ENCODE measurements at places on chromosomes 5 and 9.

GRCh38 chr5:16980983-16981382 is 44.9 kb upstream of the MYO10 start:
- DNase-seq = no peak

DNA sequence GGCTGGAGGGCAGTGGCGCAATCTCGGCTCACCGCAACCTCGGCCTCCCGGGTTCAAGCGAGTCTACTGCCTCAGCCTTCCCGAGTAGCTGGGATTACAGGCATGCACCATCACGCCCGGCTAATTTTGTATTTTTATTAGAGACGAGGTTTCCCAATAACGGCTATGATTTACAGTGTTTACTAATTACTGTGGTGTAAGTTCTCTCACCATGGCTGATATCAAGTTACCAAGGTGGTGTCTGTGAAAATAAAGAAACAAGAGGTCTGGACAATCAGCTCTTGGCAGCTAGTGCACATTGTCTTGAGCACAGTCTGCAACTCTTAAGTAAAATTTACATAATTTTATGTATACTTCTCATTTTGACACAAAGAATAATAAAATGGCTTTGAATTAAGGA is 385.5 kb upstream of the COX7C start:
- no peak for DNase-seq

GRCh38 chr9:120474591-120475243 is 105.2 kb downstream of the CDK5RAP2 start:
- no peak for DNase-seq

GRCh38 chr5:128826275-128826674 is 139.0 kb upstream of the SLC27A6 start:
- no peak for DNase-seq

DNA sequence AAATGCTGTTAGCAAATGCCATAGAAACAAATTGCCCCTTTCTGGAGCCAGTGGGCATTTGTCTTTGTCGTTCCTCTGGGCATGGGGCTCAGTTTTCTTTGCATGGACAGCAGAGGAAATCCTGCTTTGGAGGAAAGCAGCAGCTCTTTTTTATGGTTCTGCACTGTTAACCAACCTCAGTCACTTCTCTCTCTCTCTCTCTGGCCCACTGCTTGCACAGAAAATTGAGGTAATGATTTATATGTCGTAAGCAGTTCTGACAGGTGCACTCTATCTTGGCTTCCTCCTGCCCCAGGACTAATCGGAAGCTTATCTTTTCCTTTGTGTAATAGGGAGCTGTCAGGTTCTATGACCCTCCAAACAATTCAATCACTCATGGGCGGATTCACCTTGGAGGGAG is 159.6 kb upstream of the GPR151 start:
- peak; percentile 31 for DNase-seq

DNA sequence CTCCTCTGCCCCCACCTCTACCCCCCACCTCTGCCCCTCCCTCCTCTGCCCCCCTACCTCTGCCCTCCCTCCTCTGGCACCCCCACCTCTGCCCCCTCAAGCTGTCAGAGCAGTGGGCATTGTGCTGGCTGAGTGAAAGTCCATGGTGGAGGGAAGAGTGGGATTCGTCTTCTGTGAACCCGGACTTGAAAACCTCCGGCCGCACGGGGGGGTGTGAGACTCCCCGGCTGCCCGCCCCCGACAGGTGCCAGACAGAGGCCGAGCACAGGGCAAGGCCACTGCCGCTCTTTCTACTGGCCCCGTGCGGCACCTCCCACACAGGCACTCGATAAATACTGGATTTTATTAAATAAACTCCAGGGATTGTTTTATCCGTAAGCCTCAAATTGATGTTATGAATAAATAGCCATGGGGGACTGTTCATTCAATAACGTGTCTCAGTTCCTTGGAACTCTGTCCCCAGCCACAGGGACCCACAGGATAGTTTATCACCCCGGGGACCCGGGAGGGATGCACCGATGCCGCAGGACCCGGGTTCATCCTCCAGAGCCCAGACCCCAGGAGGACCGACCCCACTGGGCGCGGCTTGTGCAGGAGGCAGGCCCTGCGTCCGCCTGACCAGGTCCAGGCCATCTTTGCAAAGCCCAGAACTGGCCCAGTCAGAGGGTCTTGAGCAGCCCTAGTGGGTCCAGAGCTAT is 2.6 kb upstream of the QRFP start:
- DNase-seq = peak; percentile 5

DNA sequence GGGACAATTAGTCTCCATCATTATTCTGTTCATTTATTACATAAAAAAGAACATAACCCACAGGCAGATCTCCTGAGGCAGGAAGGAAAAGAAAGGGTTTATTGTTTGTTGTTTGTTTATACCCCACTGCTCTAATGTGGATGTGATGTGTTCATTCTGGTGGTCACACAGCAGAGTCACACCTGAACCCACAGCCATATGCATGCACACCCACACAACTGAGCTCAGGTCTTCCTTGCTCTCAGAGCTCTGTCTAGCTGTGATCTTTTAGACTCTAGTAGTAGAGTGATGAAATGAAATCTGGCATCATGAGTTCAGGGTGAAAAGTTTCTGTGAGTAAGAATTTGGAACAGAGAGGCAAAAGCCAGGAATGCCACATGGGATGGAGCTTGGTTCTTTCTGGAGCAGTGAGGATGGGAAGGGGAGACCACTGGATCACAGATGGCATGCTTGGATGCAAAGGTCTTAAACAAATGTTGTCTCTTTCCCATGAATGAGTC is 227.0 kb downstream of the PAPPA start:
- no peak for DNase-seq

- no peak for DNase-seq
Observed at GRCh38 chr9:19485193-19485592, 76.4 kb downstream of the ACER2 start.

- DNase-seq = no peak
Observed at GRCh38 chr9:21491756-21492155, 9.6 kb upstream of the IFNE start.

- no peak for DNase-seq
Observed at GRCh38 chr5:69285448-69286116, 47.0 kb downstream of the CCDC125 start.

- DNase-seq = no peak
Observed at GRCh38 chr9:78821126-78821822, 524.3 kb downstream of the PSAT1 start.

DNA sequence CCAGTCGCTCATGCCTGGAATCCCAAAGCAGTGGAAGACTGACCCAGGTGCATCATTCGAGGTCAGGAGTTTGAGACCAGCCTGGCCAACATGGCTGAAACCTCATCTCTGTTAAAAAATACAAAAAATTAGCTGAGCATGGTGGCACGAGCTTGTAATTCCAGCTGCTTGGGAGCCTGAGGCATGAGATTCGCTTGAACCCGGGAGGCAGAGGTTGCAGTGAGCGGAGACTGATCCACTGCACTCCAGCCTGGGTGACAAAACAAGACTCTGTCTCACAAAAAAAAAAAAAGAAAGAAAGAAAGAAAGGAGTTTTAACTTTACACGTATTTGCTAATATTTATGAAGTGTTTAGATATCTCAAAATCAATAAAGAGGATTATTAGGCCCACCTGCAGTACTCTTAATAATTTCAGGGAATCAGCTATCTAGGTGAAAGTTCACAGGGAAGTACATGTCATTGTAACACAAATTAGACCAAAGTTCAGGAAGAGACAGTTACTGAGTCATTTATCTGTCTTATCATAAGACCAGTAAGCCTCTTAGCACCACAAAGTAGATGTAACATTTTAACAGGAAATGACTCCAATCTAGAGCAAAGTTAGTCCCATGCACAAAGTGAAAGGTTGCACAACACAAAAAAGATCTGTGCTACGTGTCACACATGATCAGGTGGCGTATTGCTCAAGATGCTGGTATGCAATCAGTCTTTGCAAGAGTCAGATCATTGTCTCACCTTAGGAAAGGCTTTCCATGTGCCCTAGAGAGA is 34.1 kb upstream of the PLIN2 start:
- no peak for DNase-seq

- no peak for DNase-seq
Observed at GRCh38 chr5:135185481-135186065, 151.5 kb upstream of the PITX1 start.

- no peak for DNase-seq
Observed at GRCh38 chr9:76116913-76117312, 226.4 kb downstream of the PCSK5 start.

DNA sequence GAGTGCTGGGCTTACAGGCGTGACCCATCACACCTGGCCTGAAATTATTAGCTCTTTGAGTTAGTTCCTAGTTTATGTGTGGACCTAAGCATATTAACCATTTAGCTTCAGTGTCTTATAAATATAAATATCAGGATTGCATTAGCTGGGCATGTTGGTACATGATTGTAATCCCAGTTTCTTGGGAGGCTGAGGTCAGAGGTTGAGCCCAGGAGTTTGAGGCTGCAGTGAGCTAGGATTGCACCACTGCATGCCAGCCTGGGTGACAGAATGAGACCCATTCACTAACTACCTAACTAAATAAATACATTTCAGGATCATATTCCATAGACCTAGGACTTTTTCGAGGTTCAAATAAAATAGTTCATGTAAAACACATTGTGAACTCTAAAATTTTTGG is 129.8 kb downstream of the VPS13A start:
- DNase-seq = no peak

GRCh38 chr5:135832941-135833920 is 1.2 kb upstream of the SLC25A48 start:
- DNase-seq = no peak

DNA sequence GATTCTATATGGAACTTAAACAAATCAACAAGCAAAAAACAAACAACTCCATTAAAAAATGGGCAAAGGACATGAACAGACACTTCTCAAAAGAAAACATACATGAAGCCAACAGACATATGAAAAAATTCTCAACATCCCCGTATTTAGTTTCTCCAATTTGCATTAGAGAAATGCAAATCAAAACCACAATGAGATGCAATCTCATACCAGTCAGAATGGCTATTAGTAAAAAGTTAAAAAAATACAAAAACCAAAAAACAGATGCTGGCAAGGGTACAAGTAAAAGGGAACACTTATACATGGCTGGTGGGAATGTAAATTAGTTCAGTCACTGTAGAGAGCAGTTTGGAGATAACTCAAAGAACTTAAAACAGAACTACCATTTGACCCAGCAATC is 342.1 kb upstream of the NUDT12 start:
- DNase-seq = no peak

DNA sequence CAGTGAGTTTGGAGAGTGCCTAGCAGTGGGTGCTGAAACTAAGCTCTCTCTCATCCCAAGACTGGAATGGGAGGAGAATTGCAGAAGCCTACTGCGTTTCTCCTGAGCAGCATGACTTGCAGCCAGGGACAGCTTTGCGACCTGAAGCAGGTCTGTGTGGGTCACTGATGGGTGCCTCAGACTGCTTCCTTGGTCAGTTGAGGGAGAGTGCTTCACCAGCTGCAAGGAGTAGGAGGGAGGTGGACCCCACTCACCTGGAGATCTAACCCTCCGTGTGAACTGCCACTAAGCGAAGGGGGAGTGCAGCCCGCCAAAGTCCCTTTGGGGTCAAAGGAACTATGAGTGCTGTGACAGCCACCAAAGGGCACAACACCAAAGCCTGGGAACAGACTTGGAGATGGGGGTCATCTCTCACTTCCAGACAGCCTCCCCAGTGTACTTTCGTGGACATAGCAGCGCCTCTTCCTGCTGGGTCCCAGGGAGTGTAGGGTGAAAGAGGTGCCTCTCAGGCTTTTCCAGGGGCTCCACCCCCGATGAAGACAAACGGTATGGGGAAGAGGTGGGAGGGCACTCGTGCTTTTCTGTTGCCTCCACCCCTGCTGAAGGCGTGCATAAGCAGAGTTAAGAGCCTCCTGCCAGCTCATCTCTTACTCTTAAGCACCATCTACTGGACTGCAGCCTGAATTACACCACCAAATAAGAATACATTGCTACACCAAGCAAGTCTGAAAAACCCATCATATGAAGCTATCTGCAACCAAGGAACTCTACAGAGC is 34.3 kb upstream of the MACIR start:
- DNase-seq = peak; percentile 19

DNA sequence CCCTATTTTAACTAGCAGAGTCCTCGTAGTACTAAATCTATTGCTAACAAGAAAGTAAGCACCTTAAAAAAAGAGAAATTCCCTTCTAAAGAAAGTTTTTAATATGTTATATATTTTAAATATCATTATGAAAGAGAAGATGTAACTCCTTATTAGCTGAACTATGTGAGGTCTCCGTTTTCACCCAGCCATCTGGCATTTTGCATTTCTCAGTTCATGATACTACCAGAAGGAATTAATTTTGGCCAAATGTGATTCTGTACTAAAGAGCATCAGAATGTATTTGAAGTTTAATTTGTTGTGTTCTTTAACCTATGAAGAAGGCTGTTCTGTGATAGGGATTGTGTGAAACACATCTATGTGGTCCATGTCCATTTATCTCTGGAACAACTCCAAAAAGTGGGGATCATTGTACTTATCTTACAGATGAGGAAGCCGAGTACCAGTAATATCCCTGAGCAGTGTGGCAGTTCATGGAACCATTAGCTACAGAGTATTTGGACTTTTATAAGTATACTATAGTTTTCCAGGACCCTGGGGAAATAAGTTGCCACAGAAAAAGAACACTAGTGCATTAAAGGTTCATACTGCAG is 29.8 kb downstream of the TNFAIP8 start:
- DNase-seq = no peak

- DNase-seq = no peak
Observed at GRCh38 chr9:20790721-20791120, 106.7 kb downstream of the FOCAD start.

- peak; percentile 26 for DNase-seq
Observed at GRCh38 chr9:94610181-94610606, 16.6 kb upstream of the FBP2 start.

GRCh38 chr5:53219174-53219573 is 109.6 kb upstream of the MOCS2 start:
- no peak for DNase-seq

DNA sequence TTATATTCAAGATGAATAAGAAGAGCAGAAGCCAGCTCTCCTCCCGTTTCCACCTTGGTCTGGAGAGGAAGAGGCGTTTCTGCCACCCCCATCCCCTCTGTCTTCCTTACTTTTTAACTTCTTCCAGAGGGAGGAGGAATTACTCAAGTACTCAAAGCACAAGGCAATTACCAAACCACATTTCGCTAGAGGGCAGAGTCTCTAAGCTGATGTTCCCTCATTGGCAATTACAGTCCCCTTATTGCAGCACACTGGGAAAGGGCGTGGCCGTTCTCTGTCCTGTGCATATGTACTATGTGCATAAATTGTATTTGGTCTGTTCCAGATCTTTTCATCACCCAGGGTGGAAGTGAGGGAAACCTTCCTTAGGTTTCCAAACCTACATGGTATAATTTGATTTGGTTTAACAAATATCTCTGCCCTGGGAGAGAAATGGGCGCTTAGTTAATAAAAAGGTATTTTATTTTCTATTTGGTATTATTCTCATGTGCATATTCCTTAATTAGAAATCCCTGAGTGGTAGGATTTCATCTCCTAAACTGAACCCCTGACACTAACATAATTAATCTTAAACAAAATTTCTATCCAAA is 29.8 kb upstream of the ALDOB start:
- DNase-seq = no peak

GRCh38 chr5:119255571-119256356 is 100.1 kb upstream of the TNFAIP8 start:
- no peak for DNase-seq

GRCh38 chr9:134886413-134886913 is 5.9 kb downstream of the FCN2 start:
- DNase-seq = no peak

- DNase-seq = no peak
Observed at GRCh38 chr5:3680821-3681220, 85.2 kb downstream of the IRX1 start.

GRCh38 chr9:4174546-4175175 is 125.2 kb downstream of the GLIS3 start:
- no peak for DNase-seq
